ENCODE measurements at places on chromosomes 12 and 14. TPM values are rescaled to one million over a fixed set of nuclear protein-coding genes. Genes with fewer than 3 reads are reported as not detected.

DNA sequence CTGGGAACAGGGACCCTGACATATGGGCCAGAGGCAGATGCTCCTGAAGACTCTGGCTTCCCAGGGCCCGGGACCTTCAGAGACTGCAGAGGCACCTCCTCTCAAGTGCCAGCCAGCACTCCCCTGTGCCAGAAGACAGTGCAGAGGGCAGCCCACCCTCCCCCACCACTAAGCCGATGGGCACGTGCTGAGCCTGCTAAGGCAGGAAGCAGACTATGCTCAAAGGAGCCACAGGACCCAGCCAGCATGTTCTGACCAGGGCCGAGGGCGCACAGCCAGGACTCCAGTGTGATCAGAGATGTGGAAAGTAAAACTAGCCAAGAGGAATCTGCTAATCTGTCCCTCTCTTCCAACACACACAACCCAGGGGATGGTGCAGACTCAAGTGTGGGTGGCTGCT lies 29.8 kb downstream of the DIO3 start:
- peak; percentile 83 for DNase-seq

DNA sequence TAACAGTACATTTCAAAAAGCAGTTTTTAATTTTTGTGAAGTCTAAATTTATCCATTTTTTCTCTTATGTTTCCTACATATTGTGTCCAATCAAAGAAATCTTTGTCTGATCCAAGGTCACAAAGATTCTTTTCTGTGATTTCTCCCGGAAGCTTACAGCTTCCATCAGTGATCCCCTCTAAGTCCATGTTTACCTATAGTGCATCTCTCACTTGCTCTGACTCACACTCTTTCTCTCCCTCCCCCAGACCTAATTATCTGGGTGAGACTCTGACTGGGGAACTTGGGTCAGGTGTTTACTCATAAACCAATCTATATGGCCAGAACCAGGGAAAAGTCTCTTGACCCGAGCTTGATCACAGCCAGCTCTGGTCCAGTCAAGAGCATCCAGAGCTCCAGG lies 224.4 kb downstream of the SPTSSA start:
- DNase-seq: no peak

- no peak for DNase-seq
These were observed 850.6 kb downstream of the RPS29 start for GRCh38 chr14:48735607-48736006.

DNA sequence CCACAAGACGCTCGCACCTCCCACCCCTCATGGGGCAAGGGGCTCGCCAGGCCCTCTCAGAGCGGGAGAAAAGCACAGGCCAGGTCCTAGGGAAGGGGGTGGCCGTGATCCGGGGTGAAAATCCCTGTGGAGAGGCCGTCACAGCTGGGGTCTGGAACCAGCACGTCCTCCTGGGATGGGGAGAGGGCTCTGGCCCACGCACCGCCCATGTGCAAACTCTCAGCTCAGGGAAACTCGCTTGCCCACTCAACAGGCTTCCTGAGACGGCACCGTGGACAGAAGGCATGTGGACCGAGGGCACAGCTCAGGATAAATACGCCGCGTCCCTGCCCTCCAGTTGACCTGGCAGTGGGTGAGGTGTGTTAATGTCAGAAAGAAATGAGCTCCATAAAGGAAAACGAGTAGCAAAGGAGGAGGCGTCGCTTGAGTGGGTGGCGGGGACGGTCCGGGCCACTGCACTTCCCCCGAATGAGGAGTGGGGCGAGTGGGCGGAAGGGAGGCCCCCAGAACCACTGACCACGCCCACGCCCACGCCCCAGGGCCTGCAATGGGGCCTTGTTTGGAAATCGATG lies 57.6 kb upstream of the GALNT9 start:
- DNase-seq: peak; percentile 76

GRCh38 chr14:95504135-95505029 lies 12.1 kb downstream of the SYNE3 start:
- DNase-seq: no peak

Gene SPRYD3
- 90.5 TPM for total RNA-seq

Gene TAS2R10
- total RNA-seq: 1.2 TPM

Gene MYG1
- 35.6 TPM for total RNA-seq

Gene NANOG
- 0.76 TPM for total RNA-seq

Measured in posterior vena cava (tissue), 2 donors.